ENCODE measurements at places on chromosomes 16 and 17.
A peak's percentile ranks its signal among the peaks of the same experiment; 100 is the strongest.

- no peaks in the 10 kb centered on the region for H3K27me3 ChIP-seq
- DNase-seq: no peak
- H3K27ac ChIP-seq: no peak overlapping the region
- no peak overlapping the region for H3K4me3 ChIP-seq
- H3K4me1 ChIP-seq: peaks cover 15% of the 10 kb centered on the region
These were observed 51.5 kb downstream of the GPRC5B start for GRCh38 chr16:19833176-19833575.

GRCh38 chr16:78551487-78552085, 452.1 kb downstream of the WWOX start:
- peak overlapping the region; percentile 12 for H3K4me3 ChIP-seq
- H3K36me3 ChIP-seq: no peaks in the 10 kb centered on the region
- H3K27ac ChIP-seq: peak overlapping the region; percentile 39
- H3K4me1 ChIP-seq: peaks cover 42% of the 10 kb centered on the region

DNA sequence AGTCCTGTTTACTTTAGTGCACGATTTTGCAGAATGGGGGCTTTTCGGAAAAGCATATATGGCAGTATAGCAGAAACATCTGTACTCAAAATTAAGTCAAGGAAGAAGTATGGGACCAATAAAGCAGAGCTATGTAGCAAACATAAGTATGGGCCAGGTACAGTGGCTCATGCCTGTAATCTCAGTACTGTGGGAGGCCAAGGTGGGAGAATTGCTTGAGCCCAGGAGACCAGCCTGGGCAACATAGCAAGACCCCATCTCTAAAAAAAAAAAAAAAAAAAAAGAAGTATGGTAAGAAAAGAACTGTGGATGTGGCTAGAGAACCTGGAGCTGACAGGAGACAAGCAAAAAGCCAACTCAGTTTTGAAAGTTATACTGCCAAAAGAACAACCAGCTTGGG, 36.1 kb downstream of the ZNF652 start:
- peaks cover 15% of the 10 kb centered on the region for H3K4me1 ChIP-seq
- DNase-seq: no peak
- no peaks in the 10 kb centered on the region for H3K36me3 ChIP-seq
- no peak overlapping the region for H3K4me3 ChIP-seq
- no peak overlapping the region for H3K27ac ChIP-seq

DNA sequence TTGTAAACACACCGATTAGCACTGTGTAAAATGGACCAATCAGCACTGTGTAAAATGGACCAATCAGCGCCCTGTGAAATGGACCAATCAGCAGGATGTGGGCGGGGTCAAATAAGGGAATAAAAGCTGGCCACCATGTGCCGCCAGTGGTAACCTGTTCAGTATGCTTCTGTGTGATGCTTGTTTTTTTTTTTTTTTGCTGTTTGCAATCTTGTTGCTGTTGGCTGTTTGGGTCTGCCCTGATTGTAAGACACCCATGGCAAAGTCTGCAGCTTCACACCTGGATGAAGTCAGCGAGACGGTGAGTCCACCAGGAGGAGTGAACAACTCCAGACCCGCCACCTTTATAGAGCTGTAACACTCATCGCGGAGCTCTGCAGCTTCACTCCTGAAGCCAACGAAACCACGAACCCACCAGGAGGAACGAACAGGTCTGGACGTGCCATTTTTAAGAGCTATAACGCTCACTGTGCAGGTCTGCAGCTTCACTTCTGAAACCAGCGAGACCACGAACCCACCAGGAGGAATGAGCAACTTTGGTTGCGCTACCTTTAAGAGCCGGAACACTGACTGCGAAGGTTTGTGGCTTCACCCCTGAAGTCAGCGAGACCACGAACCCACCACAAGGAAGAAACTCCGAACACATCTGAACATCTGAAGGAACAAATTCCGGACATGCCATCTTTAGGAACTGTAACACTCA, 85.0 kb upstream of the MED9 start:
- DNase-seq: no peak
- no peak overlapping the region for H3K4me3 ChIP-seq
- H3K27me3 ChIP-seq: no peaks in the 10 kb centered on the region
- no peak overlapping the region for H3K27ac ChIP-seq

- DNase-seq: no peak
- H3K4me3 ChIP-seq: no peak overlapping the region
- peaks cover 26% of the 10 kb centered on the region for H3K36me3 ChIP-seq
- H3K4me1 ChIP-seq: no peaks in the 10 kb centered on the region
These were observed 17.2 kb upstream of the CLEC18C start for GRCh38 chr16:70156207-70156978.

DNA sequence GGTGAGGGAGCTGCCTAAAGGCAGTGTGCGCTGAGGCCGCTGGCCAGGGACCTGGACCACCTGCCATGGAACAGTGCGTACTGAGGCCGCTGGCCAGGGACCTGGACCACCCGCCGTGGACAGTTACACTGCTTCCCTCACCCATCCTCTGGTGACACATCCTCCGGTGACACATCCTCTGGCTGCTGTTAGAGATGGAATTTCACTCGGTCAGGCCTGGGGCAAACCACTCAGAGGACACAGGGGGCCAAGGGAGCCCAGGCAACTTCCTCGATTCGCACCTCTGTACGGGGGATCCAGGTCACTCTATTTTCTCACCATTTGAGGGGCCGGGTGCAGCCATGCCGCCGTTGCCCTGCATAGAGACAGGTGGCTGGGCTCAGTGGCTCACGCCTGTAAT, 32.4 kb upstream of the RPTOR start:
- DNase-seq: no peak
- H3K4me1 ChIP-seq: no peaks in the 10 kb centered on the region
- H3K4me3 ChIP-seq: no peak overlapping the region
- H3K27me3 ChIP-seq: peaks cover 2% of the 10 kb centered on the region

GRCh38 chr17:18074566-18075272, 13.0 kb upstream of the DRG2 start:
- H3K27me3 ChIP-seq: peaks cover 7% of the 10 kb centered on the region
- H3K27ac ChIP-seq: no peak overlapping the region
- no peaks in the 10 kb centered on the region for H3K36me3 ChIP-seq

DNA sequence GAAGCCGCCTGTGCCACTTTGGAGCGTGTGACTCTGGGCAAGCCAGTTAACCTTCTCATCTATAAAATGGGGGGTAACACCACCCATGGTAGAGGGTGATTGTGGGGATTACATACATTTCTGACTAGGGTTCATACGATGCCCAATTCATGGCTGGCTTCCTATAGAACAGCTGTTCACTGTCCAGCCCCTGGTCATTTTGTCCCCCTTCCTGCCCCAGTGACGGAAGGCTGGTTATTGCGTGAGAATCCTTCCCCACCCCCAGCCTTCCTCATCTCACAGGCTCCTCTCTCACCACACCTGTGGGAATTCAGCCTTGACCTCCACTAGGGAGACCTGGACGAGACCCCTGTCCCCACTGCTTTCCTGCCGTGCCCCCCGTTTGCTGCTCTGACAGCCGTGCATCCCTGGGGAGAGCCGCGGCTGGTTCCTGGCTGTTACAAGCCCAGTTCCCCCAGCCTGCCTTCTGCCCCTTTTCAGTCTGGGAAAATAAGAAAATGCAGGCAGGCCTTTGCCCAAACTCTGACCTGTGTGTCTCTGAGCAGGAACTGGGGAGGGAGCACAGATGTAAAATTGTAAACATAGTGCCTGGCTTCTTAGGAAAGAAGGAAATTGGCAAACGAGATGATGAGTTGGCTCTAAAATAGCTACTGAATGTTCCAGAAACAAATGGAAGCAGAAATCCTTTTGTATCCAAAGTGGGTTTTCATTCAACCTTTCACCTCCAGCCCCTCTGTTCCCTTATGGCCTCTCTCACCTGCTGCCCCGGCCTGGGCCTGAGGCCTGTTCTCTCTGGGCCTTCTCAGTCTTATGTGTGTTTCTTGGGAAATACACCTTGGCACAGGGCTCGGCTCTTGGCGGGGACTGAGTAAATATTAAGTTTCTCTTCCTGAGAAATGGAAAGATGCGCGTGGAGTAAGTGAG, 67.3 kb downstream of the OR1D5 start:
- H3K27ac ChIP-seq: peak overlapping the region; percentile 9
- H3K36me3 ChIP-seq: peaks cover 43% of the 10 kb centered on the region
- no peaks in the 10 kb centered on the region for H3K27me3 ChIP-seq
- no peak overlapping the region for H3K4me3 ChIP-seq

DNA sequence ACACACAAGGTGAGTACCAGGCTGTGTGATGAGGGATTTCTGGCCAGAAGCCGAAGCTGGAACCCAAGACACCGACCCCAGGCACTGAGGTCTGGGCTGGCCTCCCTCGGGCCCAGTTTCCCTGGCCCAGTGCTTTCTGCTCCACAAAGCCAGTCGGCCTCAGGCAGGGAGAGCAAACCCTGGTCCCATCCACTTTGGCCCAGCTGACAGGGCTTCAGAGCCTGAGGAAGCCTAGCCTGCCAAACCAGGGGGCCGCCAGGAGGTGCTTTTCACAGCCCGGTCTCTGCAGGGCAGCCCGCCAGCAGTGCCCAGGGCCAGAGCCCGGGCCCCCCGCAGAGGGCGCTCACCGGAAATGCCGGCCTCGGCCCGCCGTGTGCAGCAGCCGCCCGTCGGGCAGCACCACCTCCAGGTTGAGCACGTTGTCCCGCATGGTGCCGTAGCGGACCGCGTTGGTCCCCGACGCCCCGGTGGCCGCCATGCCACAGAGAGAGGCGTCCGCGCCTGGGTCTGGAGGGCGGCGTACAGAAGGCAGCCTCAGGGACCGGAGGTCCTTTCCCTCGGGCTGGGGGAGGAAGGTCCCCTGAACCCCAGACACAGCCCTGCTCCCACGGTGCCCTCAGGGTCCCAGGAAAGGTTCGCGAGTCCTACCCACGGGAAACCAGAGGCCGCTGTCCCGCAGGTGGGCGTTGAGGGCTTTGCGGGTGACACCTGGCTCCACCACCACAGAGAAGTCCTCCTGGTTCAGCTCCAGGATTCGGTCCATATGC, 2.2 kb downstream of the LDHD start:
- H3K4me1 ChIP-seq: peaks cover 70% of the 10 kb centered on the region
- no peaks in the 10 kb centered on the region for H3K27me3 ChIP-seq
- no peak overlapping the region for H3K4me3 ChIP-seq
- no peak for DNase-seq
- H3K27ac ChIP-seq: no peak overlapping the region

DNA sequence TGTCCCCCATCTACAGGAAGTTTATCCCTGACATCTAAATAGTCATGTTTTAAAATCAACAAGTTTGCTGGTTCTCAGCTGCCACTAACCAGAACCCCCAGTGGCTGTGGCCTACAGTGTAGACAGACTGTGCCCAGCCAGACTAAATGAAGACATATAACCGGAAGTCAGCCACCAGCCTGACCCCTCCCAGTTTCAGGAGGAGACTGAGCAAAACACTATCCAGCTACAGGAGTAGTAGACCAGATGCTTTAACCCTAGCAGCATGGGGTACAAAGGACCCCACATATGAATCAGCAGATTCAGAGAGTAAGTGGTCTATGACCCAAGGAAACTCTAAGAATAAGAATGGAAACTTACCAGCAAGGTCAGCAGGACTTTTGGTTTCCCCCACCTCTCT, 83.4 kb downstream of the HIC1 start:
- DNase-seq: no peak
- H3K36me3 ChIP-seq: no peaks in the 10 kb centered on the region
- peaks cover 38% of the 10 kb centered on the region for H3K4me1 ChIP-seq
- peak overlapping the region; percentile 94 for H3K27ac ChIP-seq

DNA sequence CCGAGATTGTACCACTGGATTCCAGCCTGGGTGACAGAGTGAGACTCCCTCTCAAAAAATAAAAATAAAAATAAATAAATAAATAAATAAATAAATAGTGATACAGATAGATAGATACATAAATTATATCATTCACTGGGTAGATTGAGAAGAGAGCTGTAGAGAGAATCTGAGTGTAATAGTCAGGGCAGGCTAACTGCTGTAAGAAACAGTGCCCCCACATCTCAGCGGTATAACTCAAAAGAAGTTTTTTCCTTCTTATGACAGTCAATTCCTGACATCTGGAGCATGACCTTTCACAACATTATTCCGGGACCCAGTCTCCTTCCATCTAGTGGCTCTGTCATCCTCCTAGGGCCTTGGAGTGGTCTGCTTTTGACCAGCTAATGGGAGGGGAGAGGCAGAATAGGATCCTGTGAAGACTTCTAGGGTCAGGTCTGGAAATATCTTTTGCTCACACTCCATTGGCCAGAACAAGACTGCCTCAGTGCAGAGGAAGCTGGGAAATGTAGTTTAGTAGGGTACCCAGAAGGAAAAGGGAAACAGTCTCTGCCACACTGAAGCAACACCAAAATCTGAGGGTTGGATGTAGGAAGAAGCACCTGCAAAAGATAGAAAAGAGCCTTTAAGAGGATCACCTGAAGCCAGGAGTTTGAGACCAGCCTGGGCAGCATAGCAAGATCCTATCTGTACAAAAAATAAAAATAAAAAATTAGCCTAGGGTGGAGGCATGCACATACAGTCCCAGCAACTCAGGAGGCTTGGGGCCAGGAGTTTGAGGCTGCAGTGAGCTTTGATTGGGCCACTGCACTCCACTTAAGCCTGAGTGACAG, 3.0 kb upstream of the QPRT start:
- peaks cover 34% of the 10 kb centered on the region for H3K4me1 ChIP-seq
- peaks cover 3% of the 10 kb centered on the region for H3K36me3 ChIP-seq
- DNase-seq: no peak
- no peak overlapping the region for H3K4me3 ChIP-seq
- peak overlapping the region; percentile 22 for H3K27ac ChIP-seq
- H3K27me3 ChIP-seq: no peaks in the 10 kb centered on the region

DNA sequence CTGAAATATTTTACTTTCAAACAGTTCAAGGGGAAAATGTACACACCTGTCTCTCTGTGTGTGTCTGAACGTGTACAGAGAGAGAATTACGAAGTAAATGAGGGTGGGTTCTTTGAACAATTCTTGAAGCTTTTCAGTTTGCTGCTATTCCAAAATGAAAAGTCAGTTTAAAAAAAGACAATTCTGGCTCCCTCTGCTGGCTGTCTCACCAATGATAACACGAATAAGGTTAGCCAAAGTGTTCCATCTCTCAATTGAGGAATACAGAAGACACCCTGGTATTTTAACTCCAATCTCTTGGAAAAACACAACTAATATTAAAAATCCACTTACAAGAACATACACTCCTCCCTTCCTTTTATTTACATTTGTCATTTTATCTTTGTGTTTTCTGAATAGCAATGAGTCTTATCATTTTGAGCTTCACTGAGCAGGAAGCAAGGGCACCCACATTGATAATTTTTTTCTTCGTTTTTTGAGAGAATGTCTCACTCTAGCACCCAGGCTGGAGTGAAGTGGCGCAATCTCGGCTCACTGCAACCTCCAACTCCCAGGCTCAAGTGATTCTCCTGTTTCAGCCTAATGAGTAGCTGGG, 20.5 kb downstream of the EFTUD2 start:
- H3K27ac ChIP-seq: no peak overlapping the region
- no peak for DNase-seq
- no peak overlapping the region for H3K4me3 ChIP-seq
- no peaks in the 10 kb centered on the region for H3K4me1 ChIP-seq
